Stimulated activated CD8-positive, alpha-beta memory T cell treated with anti-CD3 and anti-CD28 coated beads, Interleukin-4, amount 100 ng/mL, for 4 hours (primary cell): ENCODE measurements at places on chromosomes 7 and 10.

DNA sequence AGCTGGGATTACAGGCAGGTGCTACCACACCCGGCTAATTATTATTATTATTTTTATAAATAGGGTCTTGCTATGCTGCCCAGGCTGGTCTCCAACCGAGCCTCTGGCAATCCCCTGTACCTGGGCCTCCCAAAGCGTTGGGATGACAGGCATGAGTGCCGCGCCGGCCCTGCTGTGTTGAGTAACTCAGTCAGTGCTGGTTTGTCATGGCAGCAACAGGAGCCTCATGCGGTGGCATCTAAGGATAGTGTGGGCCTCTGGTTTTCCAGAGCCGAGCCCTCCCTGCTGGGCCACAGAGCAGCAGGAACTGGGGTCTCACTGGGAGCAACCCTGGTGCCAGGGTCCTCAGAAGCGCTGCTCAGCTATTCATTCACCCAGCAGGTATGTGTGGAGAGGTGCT lies 244.7 kb downstream of the ELFN1 start:
- no peak for DNase-seq

DNA sequence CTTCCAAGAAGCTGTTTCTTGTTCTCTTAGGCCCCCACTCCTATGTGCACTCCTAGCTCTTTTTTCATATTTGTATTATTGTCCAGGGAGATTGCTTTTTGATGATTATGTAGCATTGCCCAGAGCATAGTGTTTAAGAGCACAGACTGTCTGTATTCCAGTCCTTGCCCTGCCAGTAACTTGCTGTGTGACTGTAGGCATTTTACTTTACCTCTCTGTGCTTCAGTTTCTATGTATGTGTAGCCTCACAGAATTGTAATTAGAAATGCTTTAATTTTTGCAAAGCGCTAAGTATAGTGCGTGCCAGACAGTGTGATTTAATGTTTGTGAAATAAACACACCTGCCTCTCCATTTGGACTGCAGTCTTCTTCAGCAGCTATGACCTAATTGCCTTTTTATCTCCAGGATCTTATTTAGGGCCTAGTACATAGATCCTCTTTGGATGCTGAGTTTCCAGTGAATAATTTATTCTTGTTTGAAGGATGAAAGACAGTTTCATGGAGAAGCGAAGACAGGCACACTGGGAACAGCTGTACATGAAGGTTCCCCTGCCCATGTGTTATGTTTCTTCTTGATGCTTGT lies 1.4 kb downstream of the SEC23IP start:
- DNase-seq = no peak

GRCh38 chr10:53843736-53844362 lies 957.2 kb downstream of the PCDH15 start:
- DNase-seq = no peak

- DNase-seq = no peak
Observed at GRCh38 chr7:15802425-15802824, 115.9 kb upstream of the MEOX2 start.

DNA sequence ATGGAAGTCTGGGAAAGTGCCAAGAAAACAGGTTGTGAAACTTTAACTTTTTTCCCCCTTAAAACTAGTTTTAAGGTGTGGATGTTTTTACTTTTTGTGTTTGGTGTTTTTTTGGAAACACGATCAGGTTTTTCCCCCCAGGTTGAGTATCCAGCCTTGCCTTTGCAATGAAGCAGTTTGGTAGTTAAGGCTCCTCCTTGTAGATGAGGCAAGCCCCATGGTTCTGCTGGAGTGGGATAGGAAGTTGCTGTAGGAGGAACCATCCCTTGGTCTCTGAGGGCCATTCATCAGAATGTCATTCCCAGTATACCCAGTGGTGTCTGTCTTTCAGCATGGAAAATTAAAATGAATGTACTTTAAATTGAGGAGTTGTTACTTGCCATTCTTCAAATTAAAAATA lies 2.7 kb downstream of the CUL1 start:
- DNase-seq = no peak

DNA sequence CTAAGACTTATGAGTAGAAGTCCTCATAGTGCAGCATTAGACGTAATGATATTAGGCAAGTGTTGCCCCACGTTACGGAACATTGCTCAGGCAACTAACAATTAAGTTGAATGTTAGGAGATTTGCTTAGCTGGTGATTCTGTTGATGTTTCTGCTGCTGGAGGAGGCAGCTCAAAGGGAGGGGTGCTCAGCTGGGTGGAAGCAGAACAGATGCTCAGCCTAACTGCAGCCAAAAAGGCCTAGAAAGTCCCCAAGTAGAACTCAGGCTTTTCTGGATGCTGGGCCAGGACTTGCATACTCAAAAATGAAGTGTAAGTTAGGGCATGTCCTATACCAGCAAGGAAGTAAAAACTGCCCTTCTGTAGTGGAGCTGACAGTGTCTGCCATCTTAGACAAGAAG lies 201.4 kb downstream of the ADRA2A start:
- no peak for DNase-seq

GRCh38 chr10:75685187-75685586 lies 253.8 kb downstream of the LRMDA start:
- DNase-seq = no peak

- no peak for DNase-seq
Observed at GRCh38 chr7:48781752-48782151, 142.6 kb upstream of the CDC14C start.

GRCh38 chr10:118045158-118045836 lies 1.4 kb downstream of the RAB11FIP2 start:
- no peak for DNase-seq

DNA sequence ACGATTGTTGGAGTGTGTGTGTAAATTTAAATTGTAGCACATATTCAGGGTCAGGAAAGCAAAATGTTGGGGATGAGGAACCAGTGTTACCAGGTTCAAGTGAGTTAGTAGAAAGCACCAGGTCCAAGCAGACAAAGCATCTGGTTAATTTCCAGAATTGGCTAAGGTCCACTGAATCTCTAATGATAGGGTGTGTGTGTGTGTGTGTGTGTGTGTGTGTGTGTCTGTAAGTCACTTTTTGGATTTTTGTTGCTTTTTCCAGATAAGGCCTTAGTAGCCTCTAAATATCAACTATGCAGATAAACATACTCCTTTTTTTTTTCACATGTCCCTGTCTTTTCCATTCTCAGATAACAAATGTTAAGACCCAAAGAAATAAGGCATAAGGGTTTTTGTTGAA lies 36.6 kb upstream of the FMC1 start:
- no peak for DNase-seq

GRCh38 chr7:2873146-2873545 lies 29.0 kb upstream of the GNA12 start:
- no peak for DNase-seq

DNA sequence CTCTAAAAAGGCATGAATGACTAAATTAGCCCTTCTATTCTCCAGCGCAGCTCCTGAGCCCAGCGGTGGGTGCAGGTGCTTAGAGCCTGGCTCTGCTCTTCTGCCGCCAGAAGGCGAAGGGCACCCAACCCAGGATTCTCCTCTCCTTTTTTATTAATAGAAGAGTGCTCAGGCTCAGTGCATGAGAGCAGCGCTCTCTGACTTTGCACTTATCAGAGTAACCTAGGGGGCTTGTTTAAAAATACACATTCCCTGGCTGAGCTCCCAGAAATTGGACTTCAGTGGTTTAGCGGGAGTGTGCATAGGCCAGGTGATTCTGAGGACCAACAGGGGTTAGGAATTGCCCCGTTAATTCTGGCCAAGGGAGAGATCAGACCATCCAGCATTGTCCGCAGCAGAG lies 1.7 kb upstream of the PFKP start:
- no peak for DNase-seq

DNA sequence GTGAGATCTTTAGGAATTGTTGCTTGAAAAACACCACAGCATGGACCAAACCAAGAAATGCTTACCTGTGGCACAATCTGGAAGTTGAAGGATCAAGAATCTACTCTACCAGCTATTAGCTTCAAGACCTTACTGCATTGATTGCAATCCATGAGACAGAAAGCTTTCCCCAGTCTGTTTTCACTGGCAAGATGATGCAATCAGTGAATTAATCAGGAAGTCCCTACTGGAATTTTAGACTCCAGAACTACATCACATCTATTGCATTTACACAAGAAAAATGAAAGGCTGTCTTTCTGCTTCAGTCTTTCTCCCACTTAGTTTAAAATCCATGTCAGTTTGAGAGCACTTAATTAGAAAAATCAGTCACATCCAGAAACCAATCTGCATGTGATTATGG lies 191.7 kb downstream of the TFEC start:
- DNase-seq = no peak

- DNase-seq = no peak
Observed at GRCh38 chr10:96366508-96366907, 7.7 kb upstream of the OPALIN start.

DNA sequence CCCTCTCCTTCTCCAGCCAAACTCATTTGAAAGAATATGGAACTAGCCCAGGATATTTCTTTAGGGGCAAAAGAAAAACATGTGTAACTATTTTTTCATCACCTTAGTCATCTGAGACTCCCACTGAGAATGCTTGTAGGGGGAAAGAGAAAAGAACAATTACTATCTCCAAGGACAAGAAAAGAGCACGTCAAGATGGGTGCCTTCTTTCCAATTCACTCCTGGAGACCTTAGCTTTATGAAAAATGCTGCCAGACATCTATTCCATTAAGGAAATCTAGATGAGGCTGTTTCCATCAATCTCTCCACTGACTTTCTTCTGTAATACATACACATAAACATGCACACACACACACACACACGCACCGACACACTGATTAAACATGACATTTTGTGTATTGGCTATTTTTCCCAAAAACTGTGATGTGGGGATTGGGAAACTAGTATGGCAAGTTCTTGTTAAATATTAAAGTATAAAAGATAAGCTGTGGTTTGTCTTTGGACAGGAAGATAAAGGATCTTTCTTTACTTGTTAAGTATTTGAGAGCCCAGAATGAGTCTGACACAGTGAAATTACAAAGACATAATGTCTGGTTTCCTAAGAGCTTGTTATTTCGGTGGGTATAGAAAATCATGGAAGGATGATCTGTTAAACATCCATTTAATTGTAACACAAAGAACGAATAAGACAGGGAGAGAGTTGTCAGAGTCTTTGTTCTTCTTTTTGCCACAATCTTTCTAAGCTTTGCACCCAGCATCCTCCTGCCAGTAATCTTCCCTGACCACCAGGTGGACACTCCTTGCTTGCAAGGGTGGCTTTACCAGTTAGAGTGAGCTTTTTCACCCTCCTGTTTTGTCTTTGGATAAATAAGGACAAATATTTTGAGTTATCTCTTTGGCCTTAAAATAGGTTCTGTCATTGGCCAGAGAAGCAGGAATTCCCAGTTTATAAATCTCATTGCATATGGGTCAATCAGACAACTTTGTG lies 177.3 kb upstream of the TMEM72 start:
- no peak for DNase-seq

DNA sequence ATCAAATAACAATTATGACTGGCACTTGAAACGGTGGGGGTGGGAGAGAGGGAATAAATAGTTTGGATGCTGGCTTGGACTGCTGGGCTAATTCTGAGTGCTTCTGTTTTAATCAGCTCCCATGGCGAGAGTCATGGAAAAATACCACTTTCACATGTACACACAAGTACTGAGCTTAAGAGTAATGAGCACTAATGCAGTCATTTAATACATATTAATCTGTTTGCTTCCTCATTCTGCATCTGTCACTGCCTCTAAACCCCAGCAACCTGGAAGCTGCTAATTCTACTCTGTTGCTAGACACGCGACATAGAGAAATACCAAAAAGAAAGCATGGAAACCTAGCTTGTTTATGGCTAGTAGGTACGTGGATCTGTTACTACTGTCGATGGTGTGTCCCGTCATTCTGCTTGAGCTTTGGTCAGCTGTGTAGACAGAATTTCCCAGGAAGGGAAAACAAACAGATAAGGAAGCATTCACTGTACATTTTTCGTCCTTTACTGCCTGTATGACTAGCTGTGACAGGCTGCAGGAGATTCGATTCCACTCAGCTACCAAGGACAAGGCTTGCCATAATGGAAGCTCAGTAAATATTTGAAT lies 238.8 kb downstream of the BAMBI start:
- DNase-seq = no peak

DNA sequence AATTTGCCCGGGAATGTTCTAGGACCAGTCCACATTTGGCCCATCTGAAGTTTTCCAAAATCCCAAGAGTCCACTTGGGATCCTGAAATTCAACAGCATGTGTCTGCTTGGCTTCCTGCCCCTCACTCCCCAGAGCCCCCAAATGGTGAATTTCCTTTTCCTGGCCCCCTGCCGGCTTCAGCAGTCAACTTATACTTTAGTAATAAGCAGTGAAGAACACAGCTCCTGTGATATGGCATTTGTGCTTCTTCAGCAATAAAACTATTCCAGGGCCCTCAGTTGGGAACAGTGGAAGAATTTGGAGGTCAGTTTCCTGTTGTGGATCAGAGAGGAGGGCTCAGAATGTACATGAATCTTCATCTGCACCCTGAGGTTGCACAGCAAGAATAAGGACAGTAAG lies 51.1 kb downstream of the PRF1 start:
- DNase-seq = no peak

GRCh38 chr7:148914208-148914777 lies 30.2 kb upstream of the EZH2 start:
- no peak for DNase-seq

DNA sequence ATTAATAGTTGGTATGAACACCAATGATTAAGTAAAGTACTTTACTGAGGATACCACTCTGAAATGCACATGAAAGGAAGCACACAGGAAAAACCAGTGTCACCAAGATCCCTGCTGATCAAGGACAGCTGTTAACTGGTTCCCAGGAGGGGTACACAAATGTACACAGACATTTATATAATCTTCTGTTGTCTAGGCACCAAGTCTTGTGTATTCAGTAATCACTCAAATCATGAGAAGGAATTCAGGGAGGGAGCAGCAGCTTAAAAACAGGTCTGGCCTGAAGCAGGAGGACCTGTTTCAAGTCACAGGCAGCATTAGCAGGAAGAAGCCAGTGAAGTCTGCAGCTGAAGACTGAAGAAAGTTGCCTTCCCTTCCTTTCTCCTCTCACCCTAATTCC lies 18.7 kb downstream of the MPP7 start:
- no peak for DNase-seq

DNA sequence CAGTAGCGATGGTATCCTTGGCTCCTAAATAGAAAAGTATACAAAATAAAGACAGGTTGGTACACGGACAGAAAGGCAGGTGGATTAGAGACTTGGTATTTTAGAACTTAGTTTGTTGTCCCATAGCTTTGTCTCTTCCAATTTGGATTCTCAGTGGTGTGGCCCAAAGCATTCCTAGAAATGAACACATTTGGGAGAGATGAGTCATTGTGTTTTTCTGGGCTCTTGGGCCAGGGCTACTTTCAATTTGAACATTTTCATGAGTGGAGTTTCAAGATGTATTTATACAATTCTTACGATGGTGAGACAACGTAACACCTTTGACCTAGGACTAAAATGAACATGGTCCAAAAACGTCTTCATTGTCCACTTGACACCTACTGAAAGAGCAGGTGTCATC lies 225.1 kb upstream of the YAE1 start:
- DNase-seq = no peak

DNA sequence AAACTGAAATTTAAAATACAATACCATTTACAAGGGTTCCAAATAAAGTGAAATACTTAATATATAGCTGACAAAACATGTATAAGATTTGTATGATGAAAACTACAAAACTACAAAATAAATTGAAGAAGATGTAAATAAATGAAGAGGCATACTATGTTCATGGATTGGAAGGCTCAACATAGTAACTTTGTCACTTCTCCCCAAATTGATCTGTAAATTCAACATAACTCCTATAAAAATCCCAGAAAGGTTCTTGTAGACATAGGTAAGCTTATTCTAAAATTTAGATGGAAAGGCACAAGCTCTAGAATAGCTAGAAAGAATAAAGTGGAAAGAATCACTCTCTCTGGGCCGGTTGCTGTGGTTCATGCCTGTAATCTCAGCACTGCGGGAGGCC lies 24.2 kb upstream of the NFKB2 start:
- no peak for DNase-seq
